ENCODE measurements at places on chromosomes 4 and X.

- DNase-seq, result peak; percentile 23
Measured at GRCh38 chrX:15567886-15568616, 32.7 kb downstream of the ACE2 start.

DNA sequence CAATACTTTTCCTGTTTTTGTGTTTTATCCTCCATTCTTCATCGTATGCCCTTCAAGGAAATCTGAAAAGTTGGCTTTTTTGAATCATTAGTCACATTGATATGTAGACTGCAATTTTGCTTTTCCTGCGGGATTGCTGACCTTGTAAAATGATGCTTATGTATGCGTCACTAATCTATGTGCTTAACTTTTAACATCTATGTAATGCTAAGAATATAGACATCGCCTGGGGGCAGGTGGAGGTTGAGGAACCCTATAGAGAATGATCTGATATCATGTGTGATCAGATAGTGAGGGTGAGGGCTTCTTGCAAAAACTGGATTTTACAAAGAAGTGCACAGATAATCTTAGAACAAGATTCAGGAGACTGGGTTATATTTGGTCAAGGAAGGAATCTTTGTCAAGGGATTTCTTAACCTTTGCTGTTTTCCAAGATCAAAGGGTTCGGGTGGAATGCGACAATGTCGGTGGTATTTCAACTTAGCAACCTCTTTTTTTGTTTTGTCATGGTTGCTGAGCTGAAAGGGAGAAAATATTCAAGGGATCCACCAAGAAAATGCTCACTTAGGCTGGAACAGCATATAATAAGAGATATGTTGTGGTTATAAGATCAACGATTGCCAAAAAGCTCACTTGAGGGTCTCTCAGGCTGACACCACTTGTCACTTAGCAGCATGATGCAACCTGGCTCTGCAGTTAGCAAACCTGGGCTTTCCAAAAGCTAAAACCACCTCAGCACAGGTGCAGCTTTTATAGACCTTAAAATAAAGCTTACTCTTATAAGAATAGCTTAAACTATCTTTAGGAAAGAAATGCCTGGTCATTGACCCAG lies 70.6 kb upstream of the PUDP start:
- DNase-seq, result no peak

DNA sequence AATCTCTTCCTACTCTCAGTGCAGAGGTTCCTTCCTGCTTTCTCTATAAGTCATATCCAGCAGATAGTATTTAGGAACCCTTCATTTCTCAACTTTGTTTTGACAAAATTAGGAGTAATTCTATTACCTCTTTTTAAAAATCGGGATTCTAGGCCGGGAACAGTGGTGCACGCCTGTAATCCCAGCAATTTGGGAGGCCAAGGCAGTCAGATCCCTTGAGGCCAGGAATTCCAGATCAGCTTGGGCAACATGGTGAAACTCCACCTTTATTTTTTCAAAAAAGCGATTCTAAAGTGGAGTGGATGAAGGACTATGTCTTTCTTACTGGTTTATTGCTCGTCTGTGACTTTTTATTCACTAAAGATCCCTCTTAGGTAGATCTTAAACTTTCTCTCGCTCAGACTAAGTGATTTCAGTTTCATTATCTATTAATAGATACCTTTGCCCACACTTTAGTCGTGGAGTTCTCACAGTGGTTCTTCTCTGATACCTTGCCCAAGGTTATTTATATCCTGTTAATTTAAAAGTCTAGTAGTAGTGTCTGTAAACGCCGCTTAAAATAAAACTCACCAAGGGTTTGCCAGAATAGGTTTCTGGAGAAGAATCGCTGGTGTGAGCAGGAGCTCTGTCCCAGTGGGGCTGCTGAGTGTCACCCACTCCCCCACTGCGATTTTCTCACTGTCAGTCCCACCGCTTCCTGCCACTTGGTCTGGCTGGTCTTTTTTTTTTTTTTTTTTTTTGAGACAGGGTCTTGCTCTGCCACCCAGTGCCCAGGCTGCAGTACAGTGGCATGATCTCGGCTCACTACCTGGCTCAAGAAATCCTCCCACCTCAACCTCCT lies 27.0 kb upstream of the TMEM131L start:
- DNase-seq, result no peak

DNA sequence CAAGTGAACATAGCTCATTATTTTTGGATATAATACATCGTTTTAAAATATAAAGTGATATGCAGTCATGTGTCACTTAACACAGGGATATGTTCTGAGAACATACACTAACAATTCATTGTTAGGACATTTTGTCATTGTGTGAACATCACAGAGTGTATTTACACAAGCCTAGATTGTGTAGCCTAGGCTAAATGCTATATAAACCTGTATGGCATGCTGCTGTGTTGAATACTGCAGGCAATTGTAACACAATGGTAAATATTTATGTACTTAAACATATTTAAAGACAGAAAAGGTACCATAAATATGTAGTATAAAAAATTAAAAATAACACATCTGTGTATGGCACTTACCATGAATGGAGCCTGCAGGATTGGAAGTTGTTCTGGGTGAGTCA lies 44.9 kb upstream of the GPRIN3 start:
- no peak for DNase-seq

DNA sequence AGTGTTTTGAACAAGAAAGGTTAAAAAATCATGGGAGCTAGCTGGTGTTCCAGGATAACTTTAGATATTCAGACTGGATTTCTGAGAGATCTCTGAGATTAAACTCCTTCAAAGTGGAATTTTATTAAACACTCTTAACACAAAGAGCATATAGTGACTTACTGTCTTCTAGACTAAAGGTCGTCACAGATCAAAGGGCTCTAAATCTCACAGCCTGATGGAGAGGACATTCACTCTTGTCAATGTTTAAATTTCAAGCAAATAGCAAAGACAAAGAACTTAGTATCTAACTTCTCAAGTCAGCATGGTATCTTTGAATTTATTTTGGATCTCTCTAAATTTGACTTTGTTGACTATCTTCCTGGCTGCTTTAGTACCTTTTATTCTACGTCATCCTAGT lies 53.7 kb upstream of the NUDT6 start:
- DNase-seq, result no peak

DNA sequence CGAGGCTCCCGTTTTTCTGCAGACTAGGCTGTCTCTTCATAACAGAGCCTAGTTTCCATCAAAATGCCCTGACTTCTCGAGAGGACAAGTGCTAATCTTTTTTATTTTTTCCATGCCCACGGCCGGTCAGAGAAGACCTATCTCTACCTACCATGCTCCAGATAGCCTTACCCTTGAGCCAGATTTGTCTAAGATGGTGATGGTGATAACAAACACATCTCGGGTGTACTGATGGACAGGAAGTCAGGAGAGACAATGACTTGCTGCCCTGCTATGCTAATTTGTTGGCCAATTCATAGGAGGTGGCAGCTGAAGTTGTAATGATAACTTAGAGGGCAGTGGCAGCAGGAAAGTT lies 42.2 kb upstream of the NKRF start:
- no peak for DNase-seq

DNA sequence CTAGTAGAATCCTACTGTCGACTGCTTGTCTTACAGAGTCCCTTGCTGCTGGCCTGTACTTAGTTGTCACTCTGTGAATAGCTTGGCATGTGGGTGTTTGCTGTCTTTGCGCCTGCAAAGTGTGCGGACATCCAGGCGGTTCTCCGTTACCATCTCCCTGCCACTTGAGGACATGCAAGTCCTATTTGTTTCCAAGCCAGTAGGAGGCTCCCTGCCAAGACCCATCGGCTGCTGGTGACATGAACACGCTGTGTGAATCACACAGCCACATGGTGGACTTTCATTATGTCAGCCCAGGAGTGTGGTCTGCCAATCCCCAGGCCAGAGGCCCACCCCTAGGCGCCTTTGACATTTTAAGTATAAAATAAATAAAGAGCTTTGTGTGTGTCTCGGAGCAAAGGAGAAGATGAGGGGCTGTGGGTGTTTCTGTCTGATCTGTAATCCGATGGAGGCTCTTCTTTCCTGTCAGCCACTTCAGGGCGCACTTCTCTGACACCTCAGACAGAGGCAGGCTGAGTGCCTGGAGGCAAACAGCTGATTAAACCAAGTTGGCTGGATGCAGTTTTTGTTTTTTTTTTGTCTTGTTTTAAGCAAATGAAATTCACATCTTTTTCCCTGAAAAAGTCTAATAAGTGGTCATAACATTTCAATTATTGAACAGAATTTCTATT lies 51.5 kb downstream of the ALPK1 start:
- DNase-seq, result peak; percentile 75

- no peak for DNase-seq
Measured at GRCh38 chrX:57227691-57228090, 58.8 kb upstream of the FAAH2 start.

GRCh38 chr4:168021666-168022065 lies 70.7 kb upstream of the ANXA10 start:
- DNase-seq, result peak; percentile 60

GRCh38 chrX:13565511-13565910 lies 3.9 kb upstream of the EGFL6 start:
- DNase-seq, result no peak

DNA sequence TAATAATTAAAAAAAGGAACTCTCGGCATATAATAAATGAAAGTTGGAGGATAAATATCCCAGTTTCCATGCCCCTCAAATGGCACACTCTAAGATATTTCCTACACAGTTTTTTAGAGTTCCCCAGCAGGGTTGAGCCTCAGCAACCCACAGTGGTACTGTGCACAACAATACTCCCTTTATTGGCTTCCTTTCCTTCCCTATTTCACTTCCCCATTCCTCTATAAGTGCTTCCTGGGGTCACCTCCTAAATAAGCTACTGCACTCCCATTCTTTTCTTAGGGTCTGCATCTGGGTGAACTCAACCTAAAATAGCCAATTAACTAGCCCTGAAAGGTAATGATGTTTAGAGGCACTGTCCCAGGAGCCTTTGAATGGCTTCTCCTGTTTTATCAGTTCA lies 76.4 kb upstream of the NHS start:
- no peak for DNase-seq

- DNase-seq, result peak; percentile 55
Measured at GRCh38 chr4:26717332-26717731, 133.4 kb downstream of the TBC1D19 start.

- peak; percentile 4 for DNase-seq
Measured at GRCh38 chr4:138802499-138802898, 213.1 kb upstream of the NOCT start.

GRCh38 chr4:84796394-84796793 lies 170.1 kb downstream of the WDFY3 start:
- DNase-seq, result no peak

DNA sequence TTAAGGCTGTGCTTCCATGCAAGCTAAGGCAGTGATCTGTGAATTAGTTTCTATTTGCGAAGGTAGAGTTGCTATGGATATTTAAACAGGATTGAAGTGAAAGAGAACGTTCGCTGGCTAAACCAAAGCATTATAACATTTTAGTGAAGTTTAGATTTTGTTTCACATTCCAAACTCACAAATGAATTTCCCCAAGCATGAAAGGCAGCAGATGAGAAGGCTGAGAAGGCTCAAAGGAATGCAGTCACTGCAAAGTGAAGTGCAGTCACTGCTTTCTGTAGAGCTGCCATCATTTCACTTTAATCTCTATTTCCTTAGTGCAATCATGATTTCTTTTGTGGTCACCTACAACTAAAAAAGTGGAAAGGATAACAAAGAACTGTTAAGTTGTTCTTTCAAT lies 334.7 kb upstream of the NR3C2 start:
- DNase-seq, result peak; percentile 67

GRCh38 chr4:99647071-99647470 lies 10.6 kb downstream of the C4orf54 start:
- DNase-seq, result no peak

GRCh38 chr4:59060002-59060846 lies 1950.0 kb upstream of the IGFBP7 start:
- no peak for DNase-seq

DNA sequence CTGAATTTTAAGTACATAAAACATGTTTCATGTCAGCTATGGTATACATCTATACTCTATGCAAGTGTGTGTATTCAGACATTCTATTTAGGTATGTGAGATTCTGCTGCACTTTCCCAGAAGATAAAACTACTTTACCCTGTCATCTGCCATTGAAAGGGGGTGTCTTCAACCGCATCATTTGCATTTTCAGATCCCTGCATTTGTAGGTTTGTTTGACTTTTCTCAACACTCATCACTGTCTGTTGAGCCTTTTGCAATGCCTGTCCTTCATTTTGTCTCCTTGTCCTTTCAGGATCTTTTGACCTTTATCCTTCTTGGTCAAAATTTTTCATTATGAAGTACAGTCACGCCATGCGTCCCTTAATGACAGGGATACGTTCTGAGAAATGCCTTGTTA lies 103.5 kb downstream of the TMA16 start:
- no peak for DNase-seq

GRCh38 chrX:10089378-10089795 lies 67.4 kb upstream of the CLCN4 start:
- no peak for DNase-seq

- no peak for DNase-seq
Measured at GRCh38 chr4:183746305-183747229, 87.5 kb downstream of the TRAPPC11 start.

GRCh38 chrX:40189637-40190036 lies 91.9 kb upstream of the BCOR start:
- no peak for DNase-seq

GRCh38 chr4:85475631-85476233 lies 782 bp downstream of the ARHGAP24 start:
- peak; percentile 65 for DNase-seq

DNA sequence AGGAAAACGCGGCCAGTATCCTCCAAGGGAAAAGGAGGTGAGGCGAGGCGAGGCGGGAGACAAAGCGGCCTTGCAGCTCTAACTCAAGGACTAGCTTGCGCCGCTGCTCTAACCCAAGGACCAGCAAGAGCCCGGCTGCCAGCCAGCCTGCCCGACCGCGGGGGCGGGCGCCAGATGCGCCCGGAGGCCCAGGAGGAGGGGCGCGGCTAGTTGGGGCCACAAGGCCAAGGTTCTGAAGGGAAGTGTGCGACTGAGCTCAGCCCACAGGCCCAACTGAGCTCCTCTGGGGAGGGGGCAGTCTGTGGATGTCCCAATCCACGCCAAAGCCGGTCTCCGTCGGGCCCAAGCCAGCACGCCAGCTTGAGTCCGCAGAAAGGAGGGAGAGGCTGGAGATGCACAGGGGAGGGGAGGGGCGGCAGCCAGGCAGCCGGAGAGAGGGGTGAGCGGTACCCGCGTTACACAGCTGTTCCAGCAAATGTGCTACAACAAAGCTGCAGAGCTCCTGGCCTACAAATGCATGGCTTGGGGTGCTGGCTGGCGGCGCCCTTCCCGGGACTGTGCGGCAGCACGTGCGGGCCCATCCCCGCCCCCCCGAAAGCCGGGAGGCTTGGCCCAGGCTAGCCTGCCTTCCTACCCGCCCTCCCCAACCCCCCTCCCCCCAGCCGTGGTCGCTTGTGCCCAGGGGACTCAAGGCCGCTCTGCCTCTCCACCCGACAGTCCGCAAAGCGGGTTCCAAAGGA lies 637 bp downstream of the AMER1 start:
- peak; percentile 35 for DNase-seq

DNA sequence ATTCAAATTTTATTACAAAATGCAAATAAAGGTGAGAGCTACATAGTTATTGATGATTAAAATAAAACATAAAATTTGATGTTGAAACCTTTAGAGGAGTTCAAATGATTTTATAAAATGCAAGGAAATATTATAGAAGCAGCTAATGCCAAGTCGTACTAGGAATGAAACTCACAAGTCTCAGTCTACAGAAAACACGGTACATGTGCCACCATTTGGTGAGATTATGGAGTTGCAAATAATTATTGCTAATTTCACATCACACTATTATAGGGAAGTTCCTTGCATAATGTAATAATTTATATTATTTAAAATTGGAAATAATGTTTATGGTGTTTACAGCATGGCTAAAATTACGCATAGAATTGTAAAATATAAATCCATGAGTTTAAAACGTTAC lies 1601.7 kb upstream of the TENM3 start:
- DNase-seq, result no peak

GRCh38 chr4:114791976-114792375 lies 193.4 kb downstream of the UGT8 start:
- no peak for DNase-seq

Data from choroid plexus epithelial cell (primary cell).